ENCODE measurements at places on chromosomes 12 and 14.
A peak's percentile ranks its signal among the peaks of the same experiment; 100 is the strongest.

- DNase-seq = no peak
These were observed 64.3 kb downstream of the ANKS1B start for GRCh38 chr12:99920353-99920960.

DNA sequence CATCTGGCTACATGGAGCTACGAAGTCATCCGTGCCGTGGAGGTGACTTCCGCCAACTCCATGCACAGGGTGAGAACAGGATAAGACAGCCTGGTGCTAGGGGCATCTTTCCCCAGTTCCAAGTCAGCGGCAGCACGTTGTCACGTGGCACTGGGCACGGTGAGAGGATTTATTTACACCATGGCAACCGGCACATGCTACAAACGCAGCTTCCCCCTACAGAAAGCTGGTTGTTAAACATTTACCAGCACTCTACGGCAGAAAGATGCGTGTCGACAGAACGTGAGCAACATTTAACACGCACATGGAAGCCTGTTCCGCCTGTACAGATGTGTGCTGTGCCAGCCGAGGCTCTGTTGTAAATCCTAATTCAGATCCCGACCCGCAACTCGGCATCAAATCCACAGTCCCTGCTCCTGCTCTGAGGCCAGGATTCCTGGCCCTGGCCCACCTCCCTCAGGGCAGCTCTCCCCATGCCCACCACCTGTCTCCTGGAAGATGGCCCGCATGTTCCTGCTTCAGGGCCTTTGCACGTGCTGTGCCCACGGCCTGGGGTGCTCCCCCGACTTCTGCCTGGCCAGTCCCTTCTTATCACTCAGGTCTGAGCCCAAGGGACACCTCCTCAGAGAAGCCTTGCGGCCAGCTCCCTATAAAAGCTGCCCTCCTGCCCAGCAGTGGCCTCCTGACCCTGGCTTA, 114.1 kb downstream of the RFLNA start:
- no peak for DNase-seq

DNA sequence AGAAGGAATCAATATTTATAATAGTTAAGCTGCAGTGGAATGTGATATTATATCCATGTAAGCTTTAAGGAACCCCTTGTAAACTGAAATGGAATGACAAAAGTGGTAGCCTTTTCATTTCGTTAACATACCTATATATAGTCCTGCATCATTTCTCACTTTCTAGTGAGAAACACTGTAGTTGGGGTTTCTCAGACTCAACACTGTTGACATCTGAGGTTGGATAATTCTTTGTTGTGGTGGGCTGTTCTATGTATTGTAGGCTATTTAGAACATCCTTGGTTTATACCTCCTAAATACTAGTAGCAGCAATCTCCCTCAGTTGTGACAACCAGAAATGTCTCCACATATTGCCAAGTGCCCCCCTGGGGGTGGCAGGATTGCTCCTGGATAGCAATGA, 79.1 kb downstream of the RAD52 start:
- no peak for DNase-seq

GRCh38 chr14:74888164-74889158, 6.7 kb downstream of the DLST start:
- DNase-seq = no peak

DNA sequence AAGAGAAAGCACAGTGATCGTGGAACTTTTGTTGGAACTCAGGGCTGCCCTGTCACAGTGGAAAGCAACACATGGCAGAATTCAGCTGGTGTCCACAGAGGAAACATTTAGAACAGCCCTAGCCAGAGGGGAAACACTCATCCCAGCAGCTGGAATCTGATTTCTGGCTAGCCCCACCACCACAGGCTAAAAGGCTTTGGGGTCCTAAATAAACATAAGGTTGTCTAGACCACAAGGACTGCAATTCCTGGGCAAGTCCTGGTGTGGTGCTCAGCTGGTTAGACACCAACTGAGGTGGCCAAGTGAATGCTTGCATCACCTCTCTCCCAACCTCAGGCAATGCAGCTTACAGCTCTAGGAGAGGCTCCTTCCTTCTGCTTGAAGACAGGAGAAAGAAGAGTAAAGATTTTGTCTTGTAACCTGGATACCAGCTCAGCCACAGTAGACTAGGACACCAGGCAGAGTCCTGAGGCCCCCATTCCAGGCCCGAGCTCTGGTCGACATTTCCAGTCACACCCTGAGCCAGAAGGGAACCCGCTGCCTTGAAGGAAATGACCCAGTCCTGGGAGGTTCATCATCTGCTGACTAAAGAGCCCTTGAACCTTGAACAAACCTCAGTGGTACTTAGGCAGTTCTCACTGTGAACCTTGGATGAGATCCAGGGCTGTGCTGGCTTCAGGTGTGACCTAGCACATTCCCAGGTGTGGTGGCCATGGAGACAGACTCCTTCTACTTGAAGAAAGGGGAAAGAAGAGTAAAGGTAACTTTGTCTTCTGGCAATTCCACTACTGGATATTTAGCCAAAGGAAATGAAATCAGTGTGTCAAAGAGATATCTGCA, 85.4 kb upstream of the PLXNC1 start:
- DNase-seq = no peak

- DNase-seq = no peak
These were observed 158.4 kb downstream of the FBXL14 start for GRCh38 chr12:1436015-1436414.

- no peak for DNase-seq
These were observed 120.0 kb downstream of the RPS6KA5 start for GRCh38 chr14:90940318-90940962.

DNA sequence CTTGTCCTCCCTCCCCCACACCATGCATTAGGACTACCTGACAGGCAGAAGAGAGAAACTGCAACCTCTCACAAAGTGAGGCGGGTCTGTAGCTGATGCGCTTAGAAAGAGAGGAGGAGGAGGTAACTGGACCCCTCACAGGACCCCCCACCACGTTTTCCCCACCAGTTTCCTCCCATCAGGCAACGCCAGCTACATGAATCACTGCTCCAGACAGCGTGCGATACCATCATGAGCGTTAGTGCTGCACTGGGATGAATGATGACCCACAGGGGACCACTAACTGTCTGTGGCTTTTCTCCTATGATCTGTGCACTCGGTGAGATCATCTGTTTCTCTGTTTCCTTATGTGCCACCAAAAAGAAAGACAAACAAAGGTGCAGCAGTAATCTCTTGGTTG, 77.7 kb downstream of the KCNK10 start:
- no peak for DNase-seq

DNA sequence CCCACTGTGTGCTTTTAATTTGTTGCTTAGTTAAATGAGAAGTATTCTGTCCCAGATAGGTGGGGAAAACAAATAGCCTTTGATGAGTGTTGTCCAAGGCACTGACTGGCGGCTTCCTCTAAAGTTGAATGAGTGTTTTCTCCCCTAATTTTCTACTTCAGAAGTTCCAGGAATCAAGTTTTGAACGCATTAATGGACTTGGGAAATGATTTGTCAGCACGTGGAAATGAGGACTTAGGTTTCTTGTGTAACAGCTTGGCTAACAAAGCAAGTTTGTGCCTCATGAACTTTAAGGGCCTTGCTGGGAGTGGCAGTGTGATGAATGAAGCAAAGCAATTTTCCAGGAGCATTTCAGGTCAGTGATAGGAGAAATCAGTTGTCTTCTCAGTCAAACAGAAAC, 56.9 kb downstream of the LIN52 start:
- no peak for DNase-seq

- peak; percentile 28 for DNase-seq
These were observed 51.1 kb downstream of the MIS18BP1 start for GRCh38 chr14:45201905-45202304.

GRCh38 chr14:79540394-79540793, 670.9 kb downstream of the DIO2 start:
- no peak for DNase-seq

GRCh38 chr12:124759841-124760503, 103.7 kb downstream of the SCARB1 start:
- DNase-seq = no peak

DNA sequence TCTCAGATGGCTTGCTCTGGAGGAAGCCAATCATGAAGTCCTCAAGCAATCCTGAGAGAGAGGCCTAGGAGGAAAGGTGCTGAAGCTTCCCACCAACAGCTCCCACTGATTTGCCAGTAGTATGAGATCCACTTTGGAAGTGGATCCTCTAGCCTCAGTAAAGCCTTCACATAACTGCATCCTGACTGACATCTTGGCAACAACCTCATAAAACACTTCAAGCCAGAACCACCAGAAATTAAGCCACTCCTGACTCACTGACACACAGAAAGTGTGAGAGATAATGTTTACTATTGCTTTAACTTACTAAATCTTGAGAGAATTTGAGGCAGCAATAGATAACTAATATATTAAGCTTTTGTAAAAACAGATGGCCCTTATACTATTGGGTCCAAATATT, 11.7 kb upstream of the TMX1 start:
- DNase-seq = no peak

- DNase-seq = peak; percentile 40
These were observed 68.7 kb downstream of the EID3 start for GRCh38 chr12:104372061-104372720.

DNA sequence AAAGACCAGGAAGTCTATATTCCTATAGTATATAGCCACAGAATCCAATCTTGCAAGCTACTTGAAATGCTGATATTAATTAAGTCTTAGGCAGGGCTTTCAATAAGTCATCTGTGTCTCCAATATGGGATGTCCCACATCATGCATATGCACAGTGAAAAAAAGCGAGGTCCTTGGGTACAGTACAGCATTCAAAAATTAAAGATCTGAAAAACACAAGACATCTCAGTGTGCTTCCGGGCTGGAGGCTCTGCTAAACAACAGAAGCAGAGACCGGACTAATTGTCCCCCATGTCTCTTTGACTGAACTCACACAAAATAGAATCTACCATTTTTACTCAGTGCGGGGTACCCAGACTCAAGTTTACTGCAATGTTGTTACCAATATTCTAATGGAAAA, 156.0 kb downstream of the DAD1 start:
- DNase-seq = no peak

GRCh38 chr12:122943196-122943595, 23.1 kb downstream of the ABCB9 start:
- DNase-seq = peak; percentile 85

- DNase-seq = peak; percentile 34
These were observed 27.1 kb downstream of the TMEM229B start for GRCh38 chr14:67461341-67461985.

DNA sequence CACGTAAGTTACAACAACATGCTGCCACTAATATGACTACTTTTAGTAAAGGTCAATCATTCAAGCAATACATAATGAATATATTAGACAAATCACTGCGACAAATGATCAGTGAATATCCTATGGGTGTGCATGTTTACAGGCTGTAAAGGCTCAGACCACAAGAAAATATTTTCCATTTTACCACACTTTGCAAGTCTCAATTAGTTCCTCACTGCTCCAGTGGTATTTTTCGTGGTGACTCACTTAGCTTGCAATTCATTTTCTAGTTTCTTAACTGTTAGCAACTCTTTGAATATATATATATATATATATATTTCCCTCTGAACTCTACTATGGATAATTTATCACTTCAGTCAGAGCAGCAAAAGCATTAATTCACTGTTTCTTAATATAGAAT, 96.9 kb downstream of the EML5 start:
- DNase-seq = no peak

DNA sequence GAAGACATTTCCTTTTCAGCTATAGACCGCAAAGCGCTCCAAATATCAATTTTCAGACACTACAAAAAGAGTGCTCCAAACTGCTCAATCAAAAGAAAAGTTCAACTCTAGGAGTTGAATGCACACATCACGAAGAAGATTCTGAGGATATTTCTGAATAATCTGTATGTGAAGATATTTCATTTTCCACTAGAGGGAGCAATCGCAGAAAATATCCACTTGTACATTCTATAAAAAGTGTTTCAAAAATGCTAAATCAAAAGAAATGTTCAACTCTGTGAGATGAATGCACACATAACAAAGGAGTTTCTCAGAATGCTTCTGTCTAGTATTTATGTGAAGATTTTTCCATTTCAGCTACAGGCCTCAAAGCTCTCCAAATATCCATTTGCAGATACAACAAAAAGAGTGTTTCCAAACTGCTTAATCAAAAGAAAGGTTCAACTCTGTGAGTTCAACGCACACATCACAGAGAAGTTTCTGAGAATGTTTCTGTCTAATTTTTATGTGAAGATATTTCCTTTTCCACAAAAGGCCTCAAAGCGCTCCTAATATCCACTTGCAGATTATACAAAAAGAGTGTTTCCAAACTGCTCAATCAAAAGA, 643.8 kb upstream of the ALG10B start:
- peak; percentile 1 for DNase-seq

All from lung microvascular endothelial cell (primary cell).